ENCODE measurements at places on chromosomes 2 and 18.

GRCh38 chr18:74149878-74150277 lies 1.6 kb downstream of the TIMM21 start:
- no peak for DNase-seq

DNA sequence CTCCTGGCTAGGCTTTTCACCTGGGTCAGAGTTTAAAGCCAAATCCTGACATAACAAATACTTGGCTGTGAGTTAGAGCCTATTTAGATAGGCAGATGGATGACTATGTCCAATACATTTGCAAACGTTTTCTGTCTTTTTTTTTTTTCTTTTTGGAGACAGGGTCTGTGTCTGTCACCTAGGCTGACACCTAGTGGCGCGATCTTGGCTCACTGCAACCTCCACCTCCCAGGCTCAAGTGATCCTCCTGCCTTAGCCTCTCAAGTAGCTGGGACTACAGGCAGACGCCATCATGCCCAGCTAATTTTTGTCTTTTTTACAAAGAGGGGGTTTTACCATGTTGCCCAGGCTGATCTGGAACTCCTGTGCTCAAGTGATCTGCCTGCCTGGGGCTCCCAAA lies 124.8 kb downstream of the DYM start:
- DNase-seq: no peak

DNA sequence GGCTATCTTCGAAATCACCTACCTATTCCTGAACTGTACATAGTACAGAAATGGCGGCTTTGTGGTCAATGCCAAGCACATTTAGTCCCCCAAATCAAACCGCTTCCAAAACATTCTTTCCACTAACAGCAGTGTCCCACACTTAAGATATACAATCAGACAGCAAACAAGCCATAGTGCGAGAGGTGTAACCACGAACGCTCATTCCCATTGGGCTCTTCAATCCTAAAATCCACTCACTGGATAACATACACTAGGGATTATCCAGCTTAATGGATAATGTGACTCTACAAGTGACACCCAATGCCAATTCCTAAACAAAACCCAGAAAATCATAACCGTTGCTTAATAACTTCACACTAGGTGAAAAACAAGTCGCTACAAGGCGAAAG lies 2.0 kb downstream of the XPO1 start:
- no peak for DNase-seq

DNA sequence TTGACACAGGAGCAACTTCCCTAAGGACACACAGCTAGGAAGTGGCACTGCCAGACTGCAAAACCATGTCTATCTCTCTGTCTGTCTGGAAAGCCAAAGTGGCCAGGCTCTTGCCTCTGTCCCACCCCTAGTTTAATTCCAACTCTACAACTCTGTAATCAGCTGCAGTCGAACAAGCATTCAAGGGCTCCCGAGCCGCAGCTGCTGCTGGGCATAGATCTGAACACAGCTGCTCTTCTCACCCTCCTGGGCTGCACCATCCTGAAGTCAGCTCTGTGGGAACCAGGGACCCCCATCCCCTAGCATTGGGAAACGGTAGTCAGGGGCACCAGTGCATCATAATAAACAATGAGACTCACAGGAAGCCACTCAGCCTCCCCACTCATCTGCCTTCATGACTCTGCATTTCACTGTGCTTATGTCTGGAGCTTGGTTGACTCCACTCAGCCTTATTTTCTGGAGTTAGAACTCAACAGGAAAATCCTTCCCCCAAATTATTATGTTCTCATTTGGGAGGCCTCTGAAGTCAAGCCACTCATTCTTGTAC lies 44.4 kb upstream of the TMEM163 start:
- no peak for DNase-seq

GRCh38 chr18:78814766-78815165 lies 164.9 kb upstream of the SALL3 start:
- DNase-seq: no peak

DNA sequence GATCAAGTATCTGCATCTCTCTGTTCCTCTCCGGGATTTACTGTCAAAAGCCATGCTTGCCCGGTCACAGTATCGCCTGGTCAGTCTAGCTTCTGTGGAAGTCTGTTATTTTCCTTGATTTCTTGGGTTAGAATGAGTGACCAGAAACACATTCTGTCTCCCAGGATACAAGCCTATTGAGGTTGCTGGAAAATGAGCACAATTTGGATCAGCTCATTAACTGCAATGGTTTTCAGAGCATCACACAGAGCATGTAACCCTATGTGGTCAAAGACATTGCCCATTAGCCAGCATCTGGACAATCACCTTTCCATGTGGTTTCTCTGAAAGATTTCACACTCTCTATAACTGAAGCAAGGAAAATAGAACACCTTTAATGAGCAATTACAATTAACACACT lies 124.2 kb upstream of the FAM98A start:
- DNase-seq: no peak

GRCh38 chr2:197879812-197880408 lies 75.5 kb downstream of the PLCL1 start:
- no peak for DNase-seq

- no peak for DNase-seq
Observed at GRCh38 chr2:200203381-200203827, 103.1 kb upstream of the SPATS2L start.

GRCh38 chr18:57762686-57763085 lies 40.4 kb downstream of the ATP8B1 start:
- no peak for DNase-seq

DNA sequence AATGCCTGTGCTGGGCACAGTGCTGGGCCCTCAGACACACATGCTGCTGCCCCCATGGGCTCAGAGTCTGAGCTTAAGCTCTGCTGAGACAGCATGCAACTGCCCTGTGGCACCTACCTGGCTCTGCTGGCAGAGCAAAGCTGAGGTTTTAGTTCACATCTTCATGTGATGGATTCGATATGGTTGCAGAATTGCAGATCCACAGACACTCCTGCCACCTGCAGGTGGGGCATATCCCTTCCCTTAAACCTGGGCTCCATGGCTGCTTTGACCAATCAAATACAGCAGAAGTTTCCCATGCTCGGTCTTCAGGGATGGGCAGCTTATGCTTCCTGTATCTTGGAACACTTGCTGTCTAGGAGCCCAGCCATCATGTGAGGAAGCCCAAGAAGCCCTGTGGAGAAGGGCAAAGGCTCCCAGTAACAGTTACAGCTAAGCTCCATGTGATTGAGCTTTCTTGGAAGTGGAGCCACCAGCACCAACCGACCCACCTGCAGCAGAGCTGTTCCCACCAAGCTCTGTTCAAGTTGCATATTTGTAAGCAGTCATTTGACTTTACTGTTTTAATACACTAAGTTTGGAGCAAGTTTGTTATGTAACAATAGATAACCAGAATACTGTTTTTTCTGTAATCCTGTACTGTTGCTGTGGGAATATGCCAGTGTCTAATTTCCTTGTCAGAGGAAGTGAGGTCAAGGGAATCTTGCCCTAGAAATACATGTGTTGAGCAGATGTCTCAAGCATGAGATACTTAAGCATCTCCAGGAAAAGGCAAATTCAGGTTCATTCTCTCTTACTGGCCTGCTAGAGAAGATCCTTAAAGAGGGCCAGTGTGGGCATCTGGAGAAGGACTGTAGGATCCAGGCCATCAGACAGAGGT lies 79.3 kb downstream of the SH3RF3 start:
- DNase-seq: no peak

- DNase-seq: no peak
Observed at GRCh38 chr2:27000228-27000627, 29.8 kb downstream of the MAPRE3 start.

GRCh38 chr2:161245261-161245553 lies 63.0 kb upstream of the PSMD14 start:
- DNase-seq: no peak
